ENCODE measurements at places on chromosomes 11 and 22. TPM values are rescaled to one million over a fixed set of nuclear protein-coding genes. Genes with fewer than 3 reads are reported as not detected.
A peak's percentile ranks its signal among the peaks of the same experiment; 100 is the strongest.

Gene MYRF
- 1.6 TPM for total RNA-seq

Gene CELSR1
- 0.56 TPM for total RNA-seq

Gene HINFP
- 8.1 TPM for total RNA-seq

DNA sequence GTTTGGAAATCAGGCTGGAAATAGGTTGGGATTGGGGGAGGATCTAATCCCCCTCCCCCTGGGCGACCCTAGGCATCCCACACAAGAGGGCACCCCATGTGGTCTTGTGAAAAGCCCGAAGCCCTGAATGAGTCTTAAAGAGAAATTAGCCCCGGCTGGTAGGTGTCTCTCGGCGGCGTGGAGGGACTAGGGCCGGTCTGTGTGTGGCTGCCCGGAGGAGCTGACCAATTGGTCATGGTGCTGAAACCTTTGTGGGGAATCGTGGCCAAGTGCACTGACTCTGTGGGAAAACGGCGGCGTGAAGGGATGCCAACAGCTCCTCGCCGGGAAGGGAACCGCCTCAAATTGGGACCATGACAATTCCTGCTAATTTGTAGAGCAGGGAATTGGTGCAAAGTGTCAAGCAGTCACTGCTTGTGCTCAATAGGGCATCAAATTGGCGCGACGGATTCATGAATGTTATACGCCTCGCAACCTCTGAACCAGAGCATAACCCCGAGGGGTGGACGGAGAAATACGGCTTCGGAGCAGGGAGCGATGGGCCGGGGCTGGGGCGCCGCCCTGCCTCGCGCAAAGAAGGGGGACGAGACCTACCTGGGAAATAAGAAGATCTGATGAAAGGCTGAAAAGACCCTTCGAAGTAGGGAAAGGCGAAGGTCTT is 1.5 kb downstream of the DBX1 start:
- DNase-seq = peak; percentile 50

DNA sequence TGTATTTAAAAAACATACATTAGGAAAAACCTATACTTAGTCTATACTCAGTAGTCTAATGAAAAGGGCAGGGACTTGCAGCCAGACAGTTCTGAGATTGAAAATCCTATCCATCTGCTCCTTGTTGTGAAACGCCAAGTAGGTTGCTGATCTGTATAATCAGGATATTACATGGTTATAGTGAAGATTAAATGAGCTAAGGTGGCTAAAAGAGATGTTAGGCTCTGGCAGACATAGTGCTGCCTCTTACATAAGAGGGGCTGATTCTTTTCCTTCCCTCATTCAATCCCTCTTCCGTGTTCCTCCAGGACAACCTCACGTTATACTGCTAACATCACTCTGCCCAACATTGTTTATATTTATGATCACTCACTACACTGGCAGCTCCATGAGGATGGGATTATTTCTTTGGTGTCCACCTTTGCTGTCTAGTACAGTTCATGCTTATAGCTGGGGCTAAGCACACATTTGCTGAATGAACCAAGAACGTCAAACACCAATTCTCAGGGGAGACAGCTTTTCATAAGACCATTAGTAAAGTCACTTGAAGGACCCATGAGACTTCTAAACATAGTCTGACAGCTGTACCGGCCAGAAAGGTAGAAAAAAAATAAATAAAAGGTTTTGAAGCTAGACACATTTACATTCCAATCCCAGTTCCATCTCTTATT is 46.3 kb downstream of the GAB2 start:
- no peak for DNase-seq

- DNase-seq = no peak
Measured at GRCh38 chr22:39707816-39708215, 137.3 kb downstream of the CACNA1I start.

DNA sequence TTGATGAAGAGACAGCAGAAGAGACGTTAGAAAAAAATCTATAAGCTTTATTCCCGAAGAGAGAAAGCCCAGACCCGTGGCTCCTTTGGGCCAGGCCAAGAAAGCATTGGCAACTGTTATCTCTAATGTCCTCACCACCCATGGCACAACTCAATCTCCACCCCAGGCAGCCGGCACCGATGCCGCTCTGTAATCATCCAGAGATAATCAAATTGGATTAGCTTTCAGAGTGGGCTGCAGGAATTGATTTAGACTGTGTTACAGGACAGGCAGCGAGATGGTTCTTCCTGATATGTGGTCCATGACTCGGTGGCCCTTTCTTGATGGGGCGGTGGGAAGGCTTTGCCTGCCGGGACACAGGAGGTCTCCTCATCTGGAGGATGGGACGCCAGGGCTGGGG is 383.9 kb downstream of the TBC1D22A start:
- DNase-seq = no peak
